Hypothalamus (tissue), 51 donors: ENCODE measurements at places on chromosomes 11 and 22.

DNA sequence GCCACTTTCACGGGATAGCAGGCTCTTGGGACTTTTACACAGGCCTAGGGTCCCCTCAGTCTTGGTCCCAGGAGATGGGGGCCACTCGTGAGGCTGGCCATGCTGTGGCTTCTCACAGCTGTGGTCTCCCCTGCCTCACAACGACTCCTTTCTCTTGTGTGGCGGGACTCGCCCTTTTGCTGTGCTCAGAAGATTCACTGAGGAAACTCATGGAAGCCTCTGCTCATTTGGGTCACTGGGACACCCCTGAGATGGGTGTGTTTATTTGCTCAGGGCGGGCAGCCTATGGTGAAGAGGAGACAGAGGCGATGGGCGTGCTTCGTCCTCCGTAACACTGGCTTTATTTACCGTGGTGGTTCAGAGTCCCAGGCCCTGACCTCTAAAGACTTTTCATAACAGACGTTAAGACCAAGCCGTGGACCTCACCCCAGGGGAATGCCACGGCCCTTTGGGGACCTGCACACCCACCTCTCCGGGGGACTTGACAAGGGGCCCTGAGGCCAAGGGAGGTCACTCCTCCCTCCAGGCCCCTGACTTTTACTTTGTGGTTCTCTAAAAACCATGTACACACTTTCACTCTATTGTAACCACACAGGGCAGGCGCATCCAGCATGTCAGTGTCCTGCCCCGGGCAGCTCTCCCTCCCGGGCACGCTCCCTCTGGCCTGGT, 15.5 kb downstream of the TEF start:
- no peak for DNase-seq

GRCh38 chr22:30030329-30030728, 49.9 kb upstream of the HORMAD2 start:
- no peak for DNase-seq

- DNase-seq = no peak
These were observed 307.6 kb downstream of the CTTN start for GRCh38 chr11:70705930-70706329.

- no peak for DNase-seq
These were observed 5.3 kb downstream of the TBCEL start for GRCh38 chr11:121029153-121029552.

- peak; percentile 28 for DNase-seq
These were observed 1.5 kb downstream of the MIAT start for GRCh38 chr22:26658671-26659478.

DNA sequence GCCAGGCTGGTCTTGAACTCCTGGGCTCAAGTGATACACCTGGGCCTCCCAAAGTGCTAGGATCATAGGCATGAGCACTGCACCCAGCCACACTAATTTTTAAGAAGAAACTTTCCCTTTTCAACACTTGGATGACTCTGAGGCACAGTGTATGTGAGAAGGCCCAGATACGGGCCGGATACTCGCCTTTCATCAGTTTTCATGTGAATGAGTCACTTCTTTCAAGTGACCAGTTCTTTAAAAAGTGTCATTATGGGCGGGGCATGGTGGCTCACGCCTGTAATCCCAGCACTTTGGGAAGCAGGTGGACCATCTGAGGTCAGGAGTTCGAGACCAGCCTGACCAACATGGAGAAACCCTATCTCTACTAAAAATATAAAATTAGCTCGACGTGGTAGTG, 120.8 kb downstream of the CTTN start:
- no peak for DNase-seq

- no peak for DNase-seq
These were observed 41.0 kb downstream of the CD82 start for GRCh38 chr11:44606472-44606871.

DNA sequence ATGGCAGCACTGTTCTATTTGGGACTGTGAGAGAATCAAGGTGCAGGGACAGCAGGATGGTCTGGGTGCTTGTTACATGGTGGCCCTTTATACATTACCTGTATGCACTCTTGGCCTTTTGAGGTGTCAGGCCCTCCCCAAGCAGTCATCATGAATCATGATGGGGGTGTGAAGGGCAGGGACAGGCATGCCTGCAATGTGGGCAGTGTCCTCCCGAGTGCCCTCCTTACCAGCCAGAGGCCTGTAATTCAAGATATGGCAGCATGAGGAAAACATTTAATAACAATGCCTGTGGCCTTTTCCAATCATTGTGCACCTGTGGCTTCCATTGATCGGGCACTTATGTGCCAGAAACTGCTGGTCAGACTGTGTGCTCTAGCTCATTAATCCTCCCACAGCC, 25.5 kb upstream of the CYP2D6 start:
- DNase-seq = no peak

DNA sequence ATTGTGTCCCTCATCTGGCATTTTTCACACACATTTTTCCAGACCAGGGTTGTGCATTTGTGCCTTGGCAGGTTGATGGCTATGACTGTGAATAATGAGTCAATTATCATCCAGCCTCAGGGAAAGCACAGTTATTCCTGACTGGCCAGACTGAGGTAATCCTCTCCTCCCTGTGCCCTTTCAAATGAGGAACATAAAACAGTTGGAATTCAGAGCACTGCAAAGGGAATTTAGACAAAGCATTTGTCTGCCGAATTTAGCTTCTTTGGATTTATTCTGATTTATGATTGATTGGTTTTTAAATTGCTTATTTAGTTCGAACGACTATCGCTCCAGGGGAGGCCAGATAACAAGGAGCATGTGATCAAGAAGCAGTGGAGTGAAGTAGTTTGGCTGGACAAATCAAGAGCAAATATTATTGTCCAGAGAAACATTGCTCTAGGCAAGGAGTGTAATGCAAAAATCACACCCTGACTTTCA, 30.8 kb upstream of the RAG2 start:
- no peak for DNase-seq

DNA sequence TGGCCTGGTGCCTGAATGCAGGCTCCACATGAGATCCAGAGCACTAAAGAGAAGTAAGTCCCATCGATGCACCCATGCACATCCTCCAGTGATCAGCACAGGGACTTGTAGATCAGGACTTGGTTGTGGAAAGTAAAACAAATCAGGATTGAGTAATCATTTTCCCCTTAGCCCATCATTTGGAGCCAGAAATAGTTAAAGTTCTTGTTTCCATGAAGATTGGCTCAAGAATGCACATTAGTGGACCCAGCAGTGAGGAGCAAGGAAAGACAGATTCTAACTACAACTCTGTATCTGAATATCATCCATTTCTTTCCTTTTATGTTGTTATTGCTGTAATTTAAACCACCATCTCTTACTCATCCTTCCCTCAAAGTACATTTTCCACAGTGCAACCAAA, 19.1 kb downstream of the CCDC83 start:
- no peak for DNase-seq

GRCh38 chr11:89015614-89016013, 50.2 kb downstream of the GRM5 start:
- no peak for DNase-seq

DNA sequence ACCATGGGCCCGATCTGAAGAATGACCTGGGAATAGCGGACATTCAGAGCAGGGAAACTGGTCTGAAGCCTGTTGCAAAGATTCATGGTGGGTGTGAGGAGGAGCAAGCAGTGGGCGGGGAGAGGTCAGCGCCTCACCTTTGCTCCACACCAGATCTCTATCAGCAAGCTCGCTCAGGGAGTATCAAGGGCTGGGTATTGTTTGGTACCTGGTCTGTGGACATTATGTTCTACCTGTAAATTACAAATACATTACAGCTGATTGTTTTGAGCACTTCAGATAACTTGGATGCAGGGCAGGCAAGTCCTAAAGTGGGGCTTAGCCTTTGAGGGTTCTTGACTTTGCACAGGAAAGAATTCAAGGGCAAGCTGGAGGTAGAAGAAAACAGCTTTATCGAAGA, 10.8 kb upstream of the SEC14L4 start:
- DNase-seq = no peak

DNA sequence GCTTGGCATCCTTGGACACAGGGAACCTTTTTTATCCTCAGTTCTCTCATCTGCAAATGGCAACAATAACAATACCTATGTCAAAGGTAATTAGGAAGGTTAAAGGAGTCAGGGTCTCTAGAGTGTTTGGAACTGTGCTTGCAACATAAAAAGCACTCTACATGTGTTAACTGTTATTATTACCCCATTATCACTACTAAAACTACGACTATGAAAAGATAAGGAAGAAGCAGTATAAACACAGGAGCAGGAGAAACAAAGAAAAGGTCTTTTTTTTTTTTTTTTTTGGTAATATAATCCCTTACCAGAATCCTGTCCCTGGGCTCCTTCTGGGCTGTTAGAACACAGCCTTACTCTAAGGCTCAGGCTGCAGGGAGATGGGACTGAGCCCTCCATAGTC, 348.2 kb downstream of the CADM1 start:
- no peak for DNase-seq

- DNase-seq = no peak
These were observed 33.8 kb downstream of the MSANTD4 start for GRCh38 chr11:105988197-105988596.

DNA sequence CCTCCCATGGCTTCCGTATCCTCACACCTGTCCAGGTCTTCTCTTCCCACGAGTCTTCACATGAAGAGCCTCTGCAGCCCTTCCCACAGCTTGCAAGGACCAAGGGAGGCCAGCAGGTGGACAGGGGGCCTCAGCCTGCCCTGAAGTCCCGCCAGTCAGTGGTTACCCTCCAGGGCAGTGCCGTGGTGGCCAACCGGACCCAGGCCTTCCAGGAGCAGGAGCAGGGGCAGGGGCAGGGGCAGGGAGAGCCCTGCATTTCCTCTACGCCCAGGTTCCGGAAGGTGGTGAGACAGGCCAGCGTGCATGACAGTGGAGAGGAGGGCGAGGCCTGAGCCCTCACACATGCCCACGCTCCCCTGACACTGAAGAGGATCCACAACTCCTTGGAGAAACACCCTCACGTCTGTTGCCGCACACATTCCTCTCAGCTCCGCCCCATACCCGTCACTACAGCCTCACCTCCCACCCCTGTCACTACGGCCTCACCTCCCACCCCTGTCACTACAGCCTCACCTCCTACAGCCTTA, 8.3 kb downstream of the SSH3 start:
- DNase-seq = no peak

- DNase-seq = no peak
These were observed 13.4 kb downstream of the ZP1 start for GRCh38 chr11:60880643-60881282.

DNA sequence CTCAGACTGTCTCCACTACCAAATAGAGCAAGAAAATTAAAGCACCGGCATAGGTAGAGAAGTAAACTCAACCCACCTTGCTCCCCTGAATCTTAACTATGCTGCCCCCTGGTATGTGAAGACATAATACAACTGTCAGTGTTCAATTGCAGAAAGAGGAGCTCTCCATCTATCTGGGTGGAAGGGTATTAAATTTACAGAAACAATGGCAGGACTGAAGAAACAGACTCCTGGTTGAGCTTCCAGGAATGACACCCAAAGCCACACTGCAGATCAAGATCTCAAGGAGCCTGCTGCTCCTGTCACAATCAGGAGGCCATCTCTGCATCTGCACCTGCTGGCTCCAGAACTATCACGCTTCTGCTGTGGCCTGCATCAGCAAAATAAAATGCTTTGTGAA, 132.1 kb upstream of the BMAL1 start:
- DNase-seq = no peak

- DNase-seq = no peak
These were observed 143.4 kb downstream of the C11orf91 start for GRCh38 chr11:33557201-33557600.

- DNase-seq = no peak
These were observed 90.5 kb downstream of the UBASH3B start for GRCh38 chr11:122746050-122746478.

DNA sequence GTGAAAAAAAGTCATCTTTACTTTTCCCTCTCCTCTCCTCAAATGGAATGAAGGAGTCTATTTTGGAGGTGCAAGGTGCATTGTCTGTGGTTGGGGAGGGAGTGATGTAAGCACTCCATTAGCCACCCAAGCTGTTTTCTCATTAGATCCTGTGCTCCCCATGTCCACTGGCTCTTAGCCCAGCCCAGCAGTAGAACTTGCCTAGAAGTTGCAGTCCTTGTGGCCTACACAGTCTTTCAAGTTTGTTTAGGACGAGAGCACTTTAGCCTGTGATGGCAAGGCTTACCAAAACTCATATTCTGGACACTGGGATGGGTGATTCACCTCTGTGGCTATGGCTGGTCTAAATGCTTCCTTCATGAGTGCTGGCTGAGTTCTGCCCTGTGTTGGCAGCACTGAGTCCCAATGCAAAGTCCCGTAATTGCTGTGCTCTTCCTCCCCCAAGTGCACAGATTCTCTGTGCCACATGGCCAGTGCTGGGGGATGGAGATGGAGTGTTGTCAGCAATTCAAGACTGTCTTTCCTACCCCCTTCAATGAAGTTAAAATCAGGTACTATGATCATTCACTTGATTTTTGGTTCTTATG, 15.8 kb downstream of the SLC22A25 start:
- no peak for DNase-seq

DNA sequence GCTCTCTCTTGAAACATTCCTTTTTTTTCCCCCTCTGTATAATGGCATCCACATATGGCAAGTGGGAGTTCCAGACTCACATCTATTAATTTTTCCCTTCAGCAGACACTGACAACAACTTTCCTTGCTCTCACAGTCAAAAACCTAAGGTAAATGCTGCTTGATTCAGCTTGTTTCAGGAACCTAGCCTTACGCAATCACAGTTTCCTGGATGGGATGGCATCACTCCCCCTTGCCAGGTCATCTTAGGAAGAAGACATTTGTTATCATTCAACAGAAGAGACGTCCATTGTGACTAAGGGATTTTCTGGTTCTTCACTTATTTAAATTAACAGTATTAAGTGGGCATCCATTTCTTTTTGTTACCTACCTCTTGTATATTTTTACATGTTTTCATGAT, 112.0 kb upstream of the PDGFD start:
- DNase-seq = no peak

GRCh38 chr11:414318-414857, 411 bp downstream of the SIGIRR start:
- no peak for DNase-seq

GRCh38 chr22:44032126-44032730, 8.1 kb downstream of the PARVB start:
- DNase-seq = no peak

- DNase-seq = no peak
These were observed 1459.4 kb upstream of the TENM4 start for GRCh38 chr11:80900265-80900664.

DNA sequence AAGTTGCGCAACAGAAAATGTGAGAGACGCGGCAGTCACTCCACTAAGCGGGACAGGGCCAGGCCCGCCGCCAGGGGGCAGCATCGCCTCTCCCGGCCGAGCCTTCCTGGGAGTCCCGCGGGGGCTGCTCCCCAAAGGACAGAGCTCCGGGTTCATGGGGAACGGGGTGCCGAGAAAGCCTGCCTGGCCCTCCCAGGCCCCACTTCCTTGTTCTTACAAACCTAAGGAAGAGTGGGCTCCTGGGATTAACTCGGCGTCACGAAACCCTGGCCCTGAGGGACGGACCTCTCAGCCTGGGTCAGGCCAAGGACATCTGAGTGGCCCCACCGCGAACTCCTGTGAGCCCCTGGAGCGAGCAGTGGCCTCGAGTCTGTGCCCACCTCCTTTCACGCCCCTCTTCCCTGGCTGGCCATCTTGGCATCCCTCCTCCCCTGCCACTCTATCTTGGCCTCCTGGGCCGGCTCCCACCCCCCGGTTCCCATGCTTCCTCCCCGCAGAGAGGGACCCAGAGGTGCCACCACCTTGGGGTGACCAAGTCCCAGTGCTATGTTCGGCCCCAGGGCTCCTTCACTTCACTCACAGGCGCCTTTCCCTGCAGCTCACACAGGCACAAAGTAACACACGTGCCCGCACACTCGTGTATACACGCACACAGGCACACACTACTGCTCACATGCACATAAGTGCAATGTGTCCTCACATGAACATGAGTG, 99.9 kb upstream of the FGF3 start:
- DNase-seq = peak; percentile 46
